Kidney (tissue), 22 donors: ENCODE measurements at places on chromosomes 1 and 21.

GRCh38 chr1:237237721-237238120 is 195.7 kb downstream of the RYR2 start:
- peaks cover 4% of the 10 kb centered on the region for H3K4me1 ChIP-seq
- DNase-seq = no peak
- no peak overlapping the region for H3K27ac ChIP-seq
- H3K4me3 ChIP-seq = no peak overlapping the region

GRCh38 chr1:91622616-91623015 is 122.0 kb downstream of the CDC7 start:
- H3K36me3 ChIP-seq = no peaks in the 10 kb centered on the region
- H3K27ac ChIP-seq = no peak overlapping the region
- H3K4me1 ChIP-seq = no peaks in the 10 kb centered on the region
- H3K27me3 ChIP-seq = no peaks in the 10 kb centered on the region

DNA sequence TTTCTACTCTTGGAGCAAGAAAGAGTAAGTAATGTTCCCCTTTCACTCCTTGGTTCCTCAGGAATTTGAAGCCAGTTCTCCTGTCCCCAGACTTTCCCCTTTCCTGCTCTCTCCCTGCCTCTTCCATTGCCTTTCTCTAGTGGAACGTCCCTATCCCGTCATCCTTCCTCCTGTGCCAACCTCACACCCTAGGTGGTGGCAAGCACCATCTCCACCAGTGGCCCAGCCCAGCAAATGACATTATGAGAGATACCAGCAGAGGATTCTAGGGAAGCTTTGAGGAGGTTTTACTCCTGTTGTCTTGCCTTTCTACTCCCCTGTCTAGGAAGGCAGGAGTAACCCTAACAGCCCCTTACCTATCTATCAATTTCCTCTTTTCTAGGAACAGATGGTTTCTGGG is 8.1 kb upstream of the TACSTD2 start:
- H3K4me1 ChIP-seq = no peaks in the 10 kb centered on the region
- no peak overlapping the region for H3K27ac ChIP-seq
- H3K36me3 ChIP-seq = no peaks in the 10 kb centered on the region

DNA sequence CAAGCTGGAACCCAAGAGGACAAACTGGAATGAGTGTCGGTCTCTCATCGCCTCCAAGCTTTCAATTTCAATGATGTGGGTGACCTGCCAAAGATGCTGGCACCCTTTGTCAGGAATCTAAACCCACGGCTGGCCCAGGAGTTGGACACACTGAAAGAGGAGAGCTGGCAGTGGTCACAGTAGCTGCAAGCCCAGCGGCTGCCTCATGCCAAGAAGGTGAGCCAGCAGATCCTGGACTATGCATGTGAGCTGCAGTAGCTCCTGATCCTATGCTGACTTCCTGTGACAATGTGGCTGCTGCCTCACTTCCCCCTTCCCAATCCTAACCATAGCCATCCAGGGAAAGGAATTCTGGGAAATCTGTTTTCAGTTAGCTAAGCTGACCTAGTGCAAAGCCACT is 117.0 kb upstream of the VAV3 start:
- no peak for DNase-seq
- H3K4me1 ChIP-seq = no peaks in the 10 kb centered on the region
- no peaks in the 10 kb centered on the region for H3K36me3 ChIP-seq
- H3K27me3 ChIP-seq = no peaks in the 10 kb centered on the region
- no peak overlapping the region for H3K4me3 ChIP-seq
- no peak overlapping the region for H3K27ac ChIP-seq

- H3K4me3 ChIP-seq = no peak overlapping the region
- no peaks in the 10 kb centered on the region for H3K27me3 ChIP-seq
- no peaks in the 10 kb centered on the region for H3K36me3 ChIP-seq
- no peak overlapping the region for H3K27ac ChIP-seq
- no peak for DNase-seq
Measured at GRCh38 chr1:65910432-65910831, 117.7 kb downstream of the PDE4B start.
